ENCODE measurements at places on chromosomes 13 and 19.

DNA sequence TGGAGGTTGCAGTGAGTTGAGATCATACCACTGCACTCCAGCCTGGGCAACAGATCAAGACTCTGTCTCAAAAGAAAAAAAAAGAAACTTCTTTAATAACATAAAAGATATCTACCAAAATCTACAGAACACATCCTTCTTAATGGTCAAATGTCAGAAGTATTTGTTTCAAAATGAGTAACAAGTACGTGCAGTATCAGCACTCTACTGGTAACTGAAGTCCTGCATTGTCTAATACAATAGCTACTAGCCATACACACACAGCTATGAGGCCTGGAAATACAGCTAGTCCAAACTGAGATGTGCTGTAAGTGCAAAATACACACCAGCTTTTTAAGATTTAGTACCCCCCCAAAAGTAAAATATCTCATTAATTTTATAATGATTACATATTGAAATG lies 88.1 kb downstream of the TSC22D1 start:
- no peak for DNase-seq

- DNase-seq: no peak
These were observed 32.4 kb downstream of the ZSWIM4 start for GRCh38 chr19:13827656-13828055.

- DNase-seq: peak; percentile 76
These were observed 153.5 kb upstream of the KLF12 start for GRCh38 chr13:74287724-74288169.

DNA sequence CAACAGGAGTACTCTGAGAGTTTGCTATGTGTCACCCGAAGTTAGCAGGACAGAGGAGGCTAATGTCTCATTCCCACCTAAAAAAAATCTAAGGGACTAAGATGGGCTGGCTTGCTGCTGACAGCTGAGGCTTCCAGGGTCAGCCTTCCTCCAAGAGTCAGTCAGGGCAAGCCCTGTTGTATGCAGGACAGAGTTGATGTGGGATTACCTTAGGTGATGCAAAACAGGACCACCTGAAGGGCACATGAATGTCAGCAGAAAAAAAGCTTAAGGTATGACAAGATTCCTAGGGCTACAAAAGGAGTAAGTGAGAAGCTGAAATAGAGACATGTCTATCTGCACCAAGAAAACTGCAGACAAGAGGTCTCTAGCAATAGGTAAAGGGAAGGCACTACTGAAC lies 151.5 kb downstream of the NHLRC3 start:
- DNase-seq: no peak

DNA sequence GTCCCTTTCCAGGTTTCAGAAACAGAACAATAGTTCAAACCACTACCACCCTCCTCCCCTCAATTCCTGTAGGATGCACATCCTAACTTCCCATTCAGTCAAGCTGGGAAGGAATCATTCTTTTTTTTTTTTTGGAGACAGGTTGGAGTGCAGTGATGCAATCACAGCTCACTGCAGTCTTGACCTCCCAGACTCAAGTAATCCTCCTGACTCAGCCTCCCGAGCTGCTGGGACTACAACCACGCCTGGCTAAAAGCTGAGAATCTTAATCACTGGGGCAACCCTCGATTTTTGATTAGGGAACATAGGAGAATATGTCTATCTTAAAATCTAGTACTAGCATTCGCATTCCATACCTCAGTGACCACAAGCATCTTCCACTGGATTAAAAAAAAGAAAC lies 146.2 kb downstream of the ABCC4 start:
- no peak for DNase-seq

- no peak for DNase-seq
These were observed at the start of gene SULT2A1 for GRCh38 chr19:47886010-47886559. TSS of gene SULT2A1 (minus strand) at chr19:47886315. CDS start at chr19:47886257, 58 bp downstream.

DNA sequence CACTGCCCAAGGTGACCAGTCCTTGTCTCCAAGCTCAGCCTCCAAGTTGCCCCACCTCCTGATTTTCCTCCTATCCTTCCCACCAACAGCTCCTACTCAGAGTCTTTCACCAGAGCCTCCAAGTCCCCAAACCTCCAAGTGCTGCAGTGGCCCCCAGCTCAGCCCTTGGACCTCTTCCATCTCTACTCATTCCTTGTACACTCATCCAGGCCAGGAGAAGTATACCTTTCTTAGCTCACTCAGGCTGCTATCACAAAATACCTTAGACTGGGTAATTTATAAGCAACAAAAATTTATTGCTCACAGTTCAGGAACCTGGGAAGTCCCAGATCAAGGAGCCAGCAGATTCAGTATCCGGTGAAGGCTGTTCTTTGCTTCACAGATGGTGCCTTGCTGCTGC lies 11.3 kb downstream of the ATP7B start:
- no peak for DNase-seq

DNA sequence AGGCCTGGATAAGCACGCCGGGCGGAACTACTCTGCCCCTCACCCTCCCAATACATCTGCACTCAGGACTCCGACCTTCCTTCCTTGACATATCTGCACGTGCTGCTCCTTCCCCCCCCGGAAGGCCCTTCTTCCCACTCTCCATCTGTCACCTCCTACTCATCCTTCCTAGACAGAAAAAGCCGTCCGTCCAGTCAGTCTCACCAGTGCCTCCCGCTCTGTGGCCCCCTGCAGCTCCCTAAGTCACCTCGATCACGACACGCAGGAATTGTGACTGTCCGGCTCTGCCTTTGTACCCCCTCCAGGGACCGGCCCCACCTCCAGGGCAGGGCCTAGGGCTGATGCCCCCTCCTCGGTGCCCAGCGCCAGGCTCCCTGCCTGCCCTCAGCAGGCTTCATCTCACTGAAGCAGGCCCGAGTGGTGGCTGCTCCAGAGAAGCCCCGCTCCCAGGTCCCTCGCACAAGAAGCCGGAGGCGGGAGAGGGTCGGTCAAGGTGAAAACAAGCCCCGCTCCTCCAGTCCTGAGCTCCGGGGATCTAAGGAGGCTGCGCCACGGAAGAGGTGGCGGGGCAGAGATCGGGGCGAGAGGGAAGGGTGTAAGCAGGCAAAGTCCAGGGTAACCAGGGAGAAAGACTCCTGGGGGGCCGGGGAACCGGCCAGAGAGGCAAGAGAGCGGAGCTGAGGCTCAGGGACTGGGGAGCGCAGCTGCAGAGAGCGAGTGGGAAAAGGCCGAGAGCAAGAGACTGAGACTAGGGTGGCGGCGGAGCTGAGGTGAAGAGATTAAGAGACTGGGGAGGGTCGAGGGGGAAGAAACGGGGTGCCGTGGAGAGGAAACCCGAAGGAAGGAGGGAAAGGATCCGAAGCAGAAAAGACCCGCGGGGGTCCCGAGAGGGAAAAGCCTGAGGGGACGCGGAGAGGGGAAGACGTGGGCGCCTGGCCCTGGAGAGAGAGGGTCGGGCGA lies 1.1 kb downstream of the PPP6R1 start:
- DNase-seq: no peak

DNA sequence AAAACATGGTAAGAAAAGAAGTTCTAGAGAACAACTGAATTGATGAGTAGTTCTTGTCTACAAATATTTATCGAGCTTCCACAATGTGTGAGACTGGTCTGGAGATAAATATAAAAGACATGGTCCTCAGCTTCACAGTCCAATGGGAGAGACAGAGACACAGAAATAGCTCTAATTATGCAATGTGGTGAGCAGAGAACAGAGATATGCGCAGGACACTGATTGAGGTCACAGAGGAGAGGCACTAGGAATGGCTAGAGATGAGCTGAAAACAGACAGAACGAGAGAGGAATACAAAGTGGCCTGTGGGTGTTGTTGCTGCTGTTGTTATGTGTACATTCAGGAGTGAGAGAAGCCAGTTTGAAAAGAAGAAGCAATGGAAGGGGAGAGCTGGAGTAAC lies 53.2 kb downstream of the GPALPP1 start:
- no peak for DNase-seq

- no peak for DNase-seq
These were observed 66.6 kb downstream of the GADD45B start for GRCh38 chr19:2542341-2543069.

- no peak for DNase-seq
These were observed 509.9 kb upstream of the GPC6 start for GRCh38 chr13:92716749-92717148.

- DNase-seq: no peak
These were observed 104.7 kb downstream of the RGCC start for GRCh38 chr13:41562083-41562482.

DNA sequence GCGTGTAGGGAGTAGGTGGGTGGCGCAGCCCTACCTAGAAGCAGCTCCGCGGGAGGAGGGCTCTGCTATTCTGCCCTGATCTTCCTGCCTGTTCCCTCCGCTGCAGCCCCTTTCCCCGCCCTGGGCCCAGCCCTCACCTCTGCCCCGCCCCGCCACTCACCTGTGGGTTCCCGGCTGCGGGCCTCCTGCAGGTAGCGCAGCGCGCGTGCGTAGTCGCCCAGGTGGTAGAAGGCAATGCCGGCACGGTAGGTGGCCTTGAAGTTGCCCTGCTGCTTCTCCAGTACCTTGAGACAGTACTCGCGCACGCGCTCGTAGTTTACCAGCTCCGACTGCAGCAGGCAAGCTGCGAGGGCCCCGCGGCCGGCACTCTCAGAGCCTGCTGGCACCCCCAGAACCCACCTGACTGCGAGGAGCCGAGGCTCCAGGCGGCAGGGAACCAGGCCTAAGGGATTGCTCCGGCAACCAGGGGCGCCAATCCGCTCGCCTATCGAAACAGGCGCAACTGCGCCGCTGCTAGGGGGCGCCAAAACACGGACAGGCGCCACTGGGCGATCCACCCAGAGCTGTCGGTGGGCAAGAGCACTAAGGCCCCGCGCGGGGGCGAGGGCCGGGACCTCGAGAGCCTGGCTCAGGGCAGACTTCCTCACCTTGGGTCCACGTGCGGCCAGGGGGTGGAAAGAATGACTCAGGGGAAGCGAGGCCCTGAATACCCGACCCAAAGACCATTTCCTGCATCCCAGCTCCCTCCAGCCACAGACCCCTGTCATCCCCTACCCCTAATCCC lies 965 bp downstream of the TTC9B start:
- DNase-seq: peak; percentile 76

- DNase-seq: no peak
These were observed 9.6 kb upstream of the SLC15A1 start for GRCh38 chr13:98761986-98762616.
